ENCODE measurements at places on chromosomes 13 and 19.
A peak's percentile ranks its signal among the peaks of the same experiment; 100 is the strongest.

- no peak for DNase-seq
These were observed 6.8 kb upstream of the SCN1B start for GRCh38 chr19:35023428-35023827.

GRCh38 chr19:55406826-55407549, 600 bp downstream of the UBE2S start:
- DNase-seq, result no peak

DNA sequence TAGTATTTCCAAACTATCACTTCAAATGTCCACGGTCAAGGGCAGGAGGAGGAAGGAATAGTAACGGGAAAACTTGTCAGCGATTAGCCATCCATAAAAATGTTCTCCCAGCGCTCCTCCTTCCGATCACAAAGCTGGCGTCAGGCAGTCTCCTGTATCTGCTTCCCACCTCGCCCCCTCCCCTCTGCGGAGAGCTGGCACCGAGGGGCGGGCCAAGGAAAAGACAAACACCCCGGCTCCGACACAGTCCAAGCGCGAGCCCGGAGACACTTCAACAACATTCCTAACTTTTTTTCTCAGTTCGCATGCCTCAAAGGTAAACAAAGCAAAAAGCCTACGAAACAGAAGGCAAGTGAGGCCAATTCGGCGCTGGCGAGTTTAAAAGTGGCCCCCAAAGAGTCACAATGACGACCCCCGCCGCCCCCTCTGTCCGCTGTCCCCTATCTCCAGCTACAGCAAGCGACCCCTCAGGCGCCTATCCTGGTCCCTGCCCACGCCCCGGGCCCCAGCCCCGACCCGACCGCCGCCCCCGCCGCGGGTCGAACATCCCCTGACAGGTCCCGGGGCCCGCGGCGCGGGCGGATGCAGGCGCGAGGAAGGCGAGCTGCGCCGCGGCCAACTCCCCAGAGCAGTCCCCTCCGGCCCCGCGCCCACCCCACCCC, 736 bp downstream of the SMAD9 start:
- peak; percentile 35 for DNase-seq

- no peak for DNase-seq
These were observed 5.7 kb downstream of the SEMA6B start for GRCh38 chr19:4553775-4554174.

- DNase-seq, result no peak
These were observed 1582.1 kb upstream of the SLC10A2 start for GRCh38 chr13:104648291-104648690.

DNA sequence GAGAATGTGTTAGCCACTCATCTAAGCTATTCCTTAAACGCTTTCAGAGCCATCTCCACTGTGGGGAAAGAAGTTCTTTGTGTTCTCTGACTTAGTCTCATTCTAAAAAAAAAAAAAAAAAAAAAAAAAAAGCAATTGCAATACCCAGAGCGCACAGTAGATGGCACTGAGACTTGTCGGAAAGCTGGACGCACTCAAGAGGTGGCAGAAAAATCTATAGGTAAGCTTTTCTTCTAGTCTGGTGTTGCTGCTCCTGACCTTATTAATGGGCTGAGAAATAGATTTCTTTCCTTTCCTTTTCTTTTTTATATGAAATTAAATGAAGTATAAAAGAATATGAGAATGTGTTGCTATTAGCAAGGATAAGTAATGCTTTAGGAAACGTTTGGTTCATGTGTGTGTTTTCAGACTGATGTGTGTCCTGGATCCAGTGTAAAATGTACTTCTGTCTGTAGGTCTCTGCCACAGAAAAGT, 4.7 kb upstream of the GJB2 start:
- peak; percentile 63 for DNase-seq

- peak; percentile 3 for DNase-seq
These were observed 3.9 kb downstream of the ZNF266 start for GRCh38 chr19:9431475-9431874.

DNA sequence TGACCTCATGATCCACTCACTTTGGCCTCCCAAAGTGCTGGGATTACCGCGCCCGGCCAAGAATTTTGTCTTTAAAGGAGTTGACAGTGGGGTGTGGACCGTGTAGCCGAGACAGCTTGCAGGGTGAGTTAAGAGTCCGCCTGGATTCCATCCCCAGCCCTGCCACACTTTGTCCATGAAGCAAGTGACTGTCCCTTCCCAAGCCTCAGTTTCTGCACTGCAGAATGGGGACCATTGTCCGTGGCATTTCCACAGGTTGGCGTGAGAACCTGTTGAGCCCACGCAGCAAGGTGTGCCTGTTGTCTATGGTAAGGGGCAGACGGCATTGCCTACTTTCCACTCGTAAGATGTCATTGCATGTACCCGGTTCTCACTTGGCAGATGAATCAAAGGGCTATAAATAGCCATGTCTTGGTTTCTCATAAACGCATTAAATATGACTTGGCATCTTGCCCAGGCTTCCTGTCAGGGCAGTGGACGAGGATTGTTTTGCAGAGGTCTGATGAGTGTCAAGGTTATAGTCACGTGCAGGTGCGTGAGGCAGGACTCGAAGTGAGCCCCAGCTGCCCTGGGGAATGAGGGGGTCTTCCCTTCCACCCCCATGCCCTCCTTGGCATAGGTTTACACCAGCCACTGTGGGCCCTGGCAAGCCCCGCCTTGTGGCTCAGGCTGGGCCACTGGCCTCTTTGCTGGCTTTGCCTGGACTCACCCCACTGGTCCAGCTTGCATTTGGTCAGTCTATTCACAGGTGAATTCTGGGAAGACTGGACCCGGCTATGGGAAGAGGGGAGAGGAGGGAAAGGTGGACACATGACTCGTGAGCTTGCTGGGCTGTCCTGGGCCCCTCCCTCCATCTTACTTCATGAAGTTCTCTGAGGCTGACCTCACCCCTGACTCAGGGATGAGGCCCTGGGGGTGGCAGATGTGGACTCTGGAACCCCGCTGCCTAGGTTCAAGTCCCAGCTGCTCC, 14.6 kb downstream of the FAM187B start:
- DNase-seq, result peak; percentile 51

DNA sequence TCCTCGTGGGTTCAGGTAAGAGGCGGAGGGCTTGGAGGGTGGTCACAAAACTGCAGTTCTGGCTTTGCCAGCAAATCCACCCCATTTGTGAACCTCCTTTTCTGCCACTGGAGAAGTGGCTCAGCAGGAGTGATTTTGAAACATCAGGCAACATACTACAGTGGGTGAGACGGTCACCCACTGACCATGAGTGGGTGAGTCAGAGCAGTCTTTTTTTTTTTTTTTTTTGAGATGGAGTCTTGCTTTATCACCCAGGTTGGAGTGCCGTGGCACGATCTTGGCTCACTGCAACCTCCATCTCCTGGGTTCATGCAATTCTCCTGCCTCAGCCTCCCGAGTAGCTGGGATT, 3.0 kb downstream of the TOMM40 start:
- DNase-seq, result no peak

DNA sequence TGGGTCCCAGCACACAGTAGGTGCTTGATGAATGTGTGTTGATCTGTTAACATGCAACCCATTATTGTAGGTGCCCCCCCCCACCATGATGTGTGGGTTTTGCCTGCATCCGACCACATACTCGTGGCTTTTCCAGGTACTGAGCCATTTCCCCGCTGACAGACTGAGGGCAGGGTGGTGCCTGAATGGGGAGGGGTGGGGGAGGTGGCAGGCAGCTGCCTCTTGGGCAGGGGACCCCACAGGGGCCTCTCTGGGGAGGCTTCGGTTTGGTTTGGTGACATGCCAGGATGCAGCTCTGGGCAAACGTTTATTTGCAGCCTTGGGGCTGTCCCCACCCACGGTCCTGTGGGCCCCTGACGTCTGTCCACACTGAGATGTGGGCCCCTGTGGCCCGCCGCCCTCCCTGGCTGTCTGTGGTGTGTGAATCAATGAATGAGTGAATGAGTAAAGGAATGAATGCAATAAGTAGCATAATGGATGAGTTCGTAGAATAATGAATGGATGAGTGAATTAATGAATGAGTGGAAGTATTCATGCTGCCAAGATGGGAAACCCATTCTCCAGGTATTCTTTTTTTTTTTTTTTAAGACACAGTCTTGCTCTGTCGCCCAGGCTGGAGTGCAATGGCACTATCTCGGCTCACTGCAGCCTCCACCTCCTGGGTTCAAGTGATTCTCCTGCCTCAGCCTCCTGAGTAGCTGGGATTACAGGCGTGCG, 9.0 kb upstream of the JUND start:
- DNase-seq, result no peak
